SHP77 treated with DMSO at 0.1 percent for 48 hours (cell line): ENCODE measurements at places on chromosomes 1 and 21.

- DNase-seq, result no peak
Observed at GRCh38 chr1:36128126-36128904, 3.3 kb upstream of the COL8A2 start.

DNA sequence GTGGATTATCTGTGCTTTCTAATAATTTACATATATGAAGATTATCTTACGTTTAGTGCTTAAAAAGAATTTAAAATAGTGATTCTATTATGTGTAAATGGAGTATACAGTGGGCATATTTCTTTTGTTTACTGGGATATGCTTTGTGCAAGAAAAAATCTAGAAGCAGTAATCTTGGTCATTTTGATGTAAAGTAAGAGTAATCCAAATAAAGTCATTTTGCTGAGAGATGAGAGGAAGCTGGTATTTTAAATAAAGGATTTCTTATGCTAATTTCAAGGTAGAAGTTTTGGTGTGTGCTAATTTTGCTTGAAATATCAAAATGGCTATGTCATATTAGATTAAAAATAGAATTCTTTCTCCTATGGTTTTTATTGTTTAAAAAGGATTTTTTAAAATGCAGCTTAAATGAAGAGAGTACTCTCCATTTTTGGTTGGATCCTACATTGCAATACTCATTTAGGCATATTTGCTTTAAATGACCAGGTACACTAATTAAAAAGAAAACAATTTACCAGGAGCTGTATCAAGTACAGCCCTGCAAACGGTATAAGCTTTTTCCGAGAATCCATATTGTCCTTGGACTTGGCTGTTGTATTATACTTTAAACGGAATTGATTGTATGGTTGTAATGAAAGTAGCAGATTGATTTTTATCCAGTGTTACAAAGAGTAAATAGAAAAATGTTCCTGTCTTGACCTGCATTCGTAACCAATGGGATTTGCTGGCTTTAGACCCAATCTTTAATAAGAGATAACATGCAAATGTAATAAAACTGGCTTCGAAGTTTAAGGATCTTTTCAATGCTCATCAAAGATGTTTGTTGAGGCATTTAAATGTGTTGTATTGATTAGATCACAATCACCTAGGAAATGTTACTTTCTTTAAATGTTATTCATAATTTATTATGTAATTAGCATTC, 574.7 kb downstream of the USP25 start:
- DNase-seq, result no peak

DNA sequence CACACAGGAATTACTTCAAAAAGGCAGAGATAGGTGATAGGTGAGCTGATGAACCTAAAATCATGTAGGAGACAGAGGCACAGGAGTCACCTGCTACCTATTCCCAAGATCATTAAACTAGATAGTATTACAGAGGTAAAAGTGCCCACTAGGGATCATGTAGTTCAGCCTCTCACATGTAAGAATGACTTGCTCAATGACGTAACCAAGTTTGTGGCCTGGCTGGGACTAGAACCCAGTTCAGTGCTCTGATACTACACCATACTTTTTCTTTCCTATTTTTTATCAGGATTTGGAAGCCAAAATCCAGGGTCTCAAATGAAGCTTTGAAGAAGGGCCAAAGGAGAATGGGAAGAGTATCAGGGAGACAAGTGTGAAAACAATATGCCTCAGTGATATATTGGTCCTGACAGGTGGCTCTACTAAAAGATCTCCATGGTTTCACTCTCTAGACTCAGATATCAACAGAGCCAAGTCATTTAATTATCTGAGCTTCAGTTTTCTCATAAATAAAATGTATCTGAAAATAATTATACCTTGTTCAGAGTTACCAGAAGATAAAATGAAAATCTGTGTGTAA, 87.3 kb upstream of the SLFNL1 start:
- DNase-seq, result no peak

DNA sequence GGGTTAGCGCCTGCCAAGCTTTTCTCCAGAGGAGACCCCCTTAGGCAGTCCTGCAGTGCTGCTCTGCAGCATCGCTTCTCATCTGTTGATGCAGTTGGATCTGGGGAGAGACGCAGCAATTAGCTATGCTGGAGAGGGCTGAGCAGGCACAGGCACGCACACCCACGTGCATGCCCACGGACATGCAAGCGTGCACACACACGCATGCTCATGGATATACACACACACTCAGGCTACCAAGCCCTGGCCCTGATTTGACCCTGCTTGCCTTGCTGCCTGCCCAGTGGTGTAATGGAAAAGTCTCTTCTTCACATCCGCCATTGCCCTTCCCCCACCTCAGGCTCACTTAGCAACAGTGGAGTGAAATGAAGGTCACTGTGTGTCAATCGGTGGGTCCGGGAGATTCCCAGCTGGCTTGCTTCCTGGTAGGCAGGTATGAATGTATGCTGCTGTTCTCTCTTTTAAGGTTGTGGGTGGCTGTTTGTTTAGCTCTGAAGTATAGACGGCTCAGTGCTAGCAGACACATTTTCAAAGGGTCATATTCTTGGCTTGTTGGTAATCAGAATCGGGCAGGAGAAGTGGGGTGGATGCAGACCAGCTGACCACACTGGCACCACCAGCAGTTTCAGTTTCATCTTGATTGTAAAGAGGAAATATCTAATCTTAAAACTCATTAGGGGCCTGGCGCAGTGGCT, 9.5 kb downstream of the ATP1B1 start:
- DNase-seq, result no peak

- DNase-seq, result no peak
Observed at GRCh38 chr1:53712276-53712675, 26.7 kb downstream of the GLIS1 start.
